ENCODE measurements at places on chromosomes 11 and 22.

DNA sequence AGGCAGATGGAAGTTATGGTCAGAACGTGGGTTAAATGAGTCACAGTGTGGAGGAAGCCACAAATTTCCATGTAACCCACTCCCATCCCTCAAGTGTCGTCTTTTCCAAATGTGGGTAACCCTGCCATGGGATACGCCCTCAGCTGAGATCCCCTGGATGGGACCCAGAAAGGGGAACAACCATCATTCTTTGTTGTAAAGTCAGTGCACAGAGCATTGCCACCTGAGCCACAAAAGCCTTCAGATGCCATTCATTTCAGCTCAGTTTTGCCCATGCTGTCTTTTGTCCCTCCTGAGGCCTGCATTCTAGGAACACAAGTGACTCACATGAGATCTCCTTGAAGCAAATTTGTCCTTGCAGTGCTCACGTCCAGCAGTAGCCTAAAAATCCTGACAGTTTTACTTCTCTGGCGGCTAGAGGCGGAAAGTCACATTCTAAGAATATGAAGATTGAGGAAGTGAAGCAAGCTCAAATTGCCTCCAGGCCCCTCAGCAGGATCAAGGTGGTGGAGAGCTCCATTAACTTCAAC is 30.6 kb downstream of the MMP13 start:
- no peak for DNase-seq

DNA sequence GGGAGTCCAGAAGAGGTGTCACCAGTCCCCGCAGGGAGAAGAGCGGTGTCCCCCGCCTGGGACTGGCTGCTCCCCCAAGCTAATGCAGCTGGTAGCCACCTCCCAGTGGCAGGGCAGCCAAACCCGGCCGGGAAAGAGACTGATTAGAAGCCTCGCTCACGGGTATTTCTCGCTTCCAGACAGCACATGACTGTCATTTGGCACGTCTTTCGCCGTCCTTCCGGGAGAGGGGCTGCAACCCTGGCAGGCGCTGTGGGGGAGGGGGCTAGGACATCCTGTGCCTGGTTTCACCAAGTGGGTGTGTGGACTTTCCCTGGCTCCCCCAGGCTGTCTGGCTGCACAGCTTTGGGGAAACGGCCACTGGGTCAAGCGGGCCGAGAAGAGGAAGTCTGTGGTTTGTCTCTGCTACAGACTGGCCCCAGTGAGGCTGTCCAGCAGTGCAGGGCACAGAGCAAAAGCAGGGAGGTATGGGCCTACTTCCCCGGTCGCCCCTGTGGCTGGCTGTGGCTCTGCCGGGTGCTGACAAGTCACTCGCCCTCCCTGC is 3.8 kb downstream of the CD81 start:
- no peak for DNase-seq

DNA sequence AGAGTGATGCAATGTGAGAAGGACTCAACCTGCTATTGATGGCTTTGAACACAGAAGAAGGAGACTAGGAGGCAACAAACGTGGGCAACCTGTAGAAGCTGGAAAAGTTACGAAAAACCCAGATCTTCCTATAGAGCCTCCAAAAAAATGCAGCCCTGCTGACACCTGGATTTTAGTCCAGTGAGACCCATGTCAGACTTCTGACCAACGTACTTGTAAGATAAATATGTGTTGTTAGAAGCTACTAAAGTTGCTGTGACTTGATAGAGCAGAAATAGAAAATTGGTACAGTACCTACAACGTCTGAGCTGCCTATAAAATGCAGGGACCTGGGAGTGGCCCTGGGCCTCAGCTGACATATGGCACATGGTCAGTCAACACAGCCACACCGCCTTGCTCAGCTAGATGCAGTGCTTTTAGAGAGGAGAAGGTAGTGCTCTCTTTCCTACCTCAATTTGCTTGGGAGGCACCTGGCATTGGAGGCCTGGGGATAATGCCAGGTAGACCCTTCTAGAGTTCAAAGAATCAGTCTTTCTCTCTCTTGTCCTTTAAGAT is 97.4 kb downstream of the ARL14EP start:
- no peak for DNase-seq

- no peak for DNase-seq
Observed at GRCh38 chr11:28636033-28636432, 527.8 kb downstream of the METTL15 start.

GRCh38 chr11:88307749-88308425 is 29.6 kb downstream of the CTSC start:
- DNase-seq, result no peak

DNA sequence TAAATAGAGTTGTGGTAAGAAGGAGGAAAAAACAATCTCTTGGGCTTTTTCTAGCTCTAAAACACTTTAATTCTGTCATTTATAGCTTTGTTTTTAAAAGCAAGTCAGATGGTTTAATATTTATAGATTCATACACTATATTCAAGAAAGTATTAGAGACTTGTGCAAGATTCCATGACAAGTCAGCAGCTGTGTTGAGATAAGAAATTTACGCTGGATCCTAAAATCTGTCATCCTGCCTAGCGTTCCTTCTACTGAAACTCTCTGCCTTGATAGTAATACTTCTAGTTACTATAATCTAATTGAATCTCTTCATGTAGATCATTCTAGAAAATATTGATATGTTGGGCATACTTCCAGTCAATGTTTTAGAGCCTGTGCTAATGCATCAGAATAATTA is 721.8 kb downstream of the CNTN5 start:
- no peak for DNase-seq

GRCh38 chr22:46350121-46350520 is 14.6 kb downstream of the TRMU start:
- no peak for DNase-seq

All from stimulated activated CD8-positive, alpha-beta memory T cell treated with anti-CD3 and anti-CD28 coated beads, Interleukin-7, amount 100 ng/mL, for 4 hours (primary cell).